ENCODE measurements at places on chromosomes 16 and 17. TPM values are rescaled to one million over a fixed set of nuclear protein-coding genes. Genes with fewer than 3 reads are reported as not detected.
A peak's percentile ranks its signal among the peaks of the same experiment; 100 is the strongest.

- DNase-seq, result no peak
- H3K4me1 ChIP-seq, result peaks cover 30% of the 10 kb centered on the region
- H3K27me3 ChIP-seq, result peaks cover 42% of the 10 kb centered on the region
- H3K27ac ChIP-seq, result peak overlapping the region; percentile 84
- H3K4me3 ChIP-seq, result peak overlapping the region; percentile 69
- no peaks in the 10 kb centered on the region for H3K36me3 ChIP-seq
These were observed 448 bp downstream of the MT1M start for GRCh38 chr16:56632848-56633365.

DNA sequence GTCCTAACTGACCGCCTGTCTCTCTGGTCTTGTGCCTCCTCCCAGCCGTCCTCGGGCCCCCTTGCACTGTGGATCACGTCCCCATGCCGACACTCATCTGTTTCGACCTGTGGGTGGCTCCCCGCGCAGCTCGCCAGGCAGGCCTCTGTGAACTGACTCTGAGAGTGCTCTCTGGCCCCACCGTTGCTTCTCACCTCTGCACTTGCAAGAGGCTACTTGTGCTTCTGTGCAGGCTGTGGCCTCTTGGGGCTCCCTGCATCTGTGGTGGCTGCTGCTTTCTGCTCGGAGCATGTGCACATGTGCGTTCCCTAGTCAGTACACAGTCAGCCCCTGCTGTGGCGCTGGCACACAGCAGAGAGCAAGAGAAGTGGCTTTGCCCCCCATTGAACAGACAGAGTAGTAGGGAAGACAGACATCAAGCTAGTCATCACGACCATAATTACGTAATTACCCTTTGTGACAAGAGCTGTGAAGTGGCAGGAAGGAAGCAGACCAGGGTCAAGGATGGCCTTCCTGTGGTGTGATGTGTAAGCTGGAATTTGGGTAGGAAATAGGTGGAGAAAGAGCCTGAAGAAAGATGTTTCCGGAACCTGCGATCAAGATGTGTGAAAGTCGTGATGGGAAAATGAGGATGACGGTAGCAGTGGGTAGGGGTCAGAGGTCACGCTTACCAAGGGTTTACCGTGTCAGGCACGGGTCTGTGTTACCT, 256.0 kb upstream of the CACNG5 start:
- H3K4me1 ChIP-seq, result peaks cover 28% of the 10 kb centered on the region
- H3K4me3 ChIP-seq, result no peak overlapping the region
- no peaks in the 10 kb centered on the region for H3K27me3 ChIP-seq

GRCh38 chr17:13385481-13385911, 216.2 kb downstream of the HS3ST3A1 start:
- no peak overlapping the region for H3K27ac ChIP-seq
- H3K27me3 ChIP-seq, result no peaks in the 10 kb centered on the region
- peaks cover 13% of the 10 kb centered on the region for H3K4me1 ChIP-seq
- H3K4me3 ChIP-seq, result no peak overlapping the region
- no peak for DNase-seq

GRCh38 chr16:62977876-62978275, 941.6 kb upstream of the CDH8 start:
- H3K27ac ChIP-seq, result no peak overlapping the region
- no peak overlapping the region for H3K4me3 ChIP-seq
- no peaks in the 10 kb centered on the region for H3K4me1 ChIP-seq
- H3K27me3 ChIP-seq, result no peaks in the 10 kb centered on the region
- H3K36me3 ChIP-seq, result no peaks in the 10 kb centered on the region
- DNase-seq, result no peak

GRCh38 chr17:60067871-60068270, 10.8 kb downstream of the HEATR6 start:
- no peak overlapping the region for H3K27ac ChIP-seq
- H3K4me1 ChIP-seq, result no peaks in the 10 kb centered on the region
- no peak for DNase-seq
- H3K36me3 ChIP-seq, result peaks cover 95% of the 10 kb centered on the region
- H3K27me3 ChIP-seq, result no peaks in the 10 kb centered on the region

DNA sequence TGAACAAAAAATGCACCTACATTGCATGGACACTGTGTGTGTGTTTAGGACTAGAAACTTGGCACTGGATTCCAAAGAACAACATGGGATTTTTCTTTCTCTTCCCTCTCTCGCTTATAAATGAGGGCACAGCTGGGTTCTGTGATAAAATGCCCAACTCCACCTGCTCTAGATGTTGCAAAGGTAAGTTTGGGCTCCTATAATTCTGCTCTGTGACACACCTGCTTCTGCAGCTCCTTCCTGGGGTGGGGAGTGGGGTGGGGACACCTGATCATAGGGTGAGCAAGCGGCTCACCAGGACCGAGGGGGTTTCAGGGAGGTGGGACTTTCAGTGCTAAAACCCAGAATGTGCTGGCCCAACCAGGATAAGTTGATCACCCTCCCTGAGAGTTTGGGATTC, 104.3 kb downstream of the AXIN2 start:
- peaks cover 21% of the 10 kb centered on the region for H3K4me1 ChIP-seq
- no peak overlapping the region for H3K4me3 ChIP-seq
- DNase-seq, result no peak

- no peaks in the 10 kb centered on the region for H3K27me3 ChIP-seq
- H3K4me3 ChIP-seq, result no peak overlapping the region
- no peak overlapping the region for H3K27ac ChIP-seq
- no peak for DNase-seq
- peaks cover 97% of the 10 kb centered on the region for H3K4me1 ChIP-seq
These were observed 20.1 kb downstream of the KANSL1 start for GRCh38 chr17:46173153-46173552.

GRCh38 chr17:79031996-79032875, 8.3 kb downstream of the C1QTNF1 start:
- H3K4me1 ChIP-seq, result peaks cover 83% of the 10 kb centered on the region
- no peaks in the 10 kb centered on the region for H3K27me3 ChIP-seq
- H3K36me3 ChIP-seq, result no peaks in the 10 kb centered on the region
- H3K4me3 ChIP-seq, result no peak overlapping the region

DNA sequence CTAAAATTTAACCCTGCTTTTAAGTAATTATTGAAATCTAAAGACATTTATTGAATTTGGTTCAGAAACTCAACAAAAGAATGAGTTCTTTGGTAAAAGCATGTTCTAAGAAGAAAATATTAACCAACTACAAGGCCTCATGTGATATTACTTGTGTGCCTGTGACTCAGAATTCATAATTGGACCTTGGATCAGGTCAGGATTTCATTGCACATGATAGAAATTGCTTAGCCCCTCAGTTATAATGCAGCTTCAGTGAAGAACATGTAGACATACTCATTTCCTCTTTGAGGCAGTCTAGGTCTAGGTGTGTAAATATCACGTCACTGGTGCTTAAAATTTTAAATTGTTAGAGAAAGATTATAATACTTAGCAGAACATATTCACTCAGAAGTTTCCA, 410.0 kb upstream of the SOX9 start:
- no peak for DNase-seq
- H3K27ac ChIP-seq, result no peak overlapping the region
- no peaks in the 10 kb centered on the region for H3K4me1 ChIP-seq
- no peaks in the 10 kb centered on the region for H3K27me3 ChIP-seq

GRCh38 chr16:65120831-65121721, 787 bp downstream of the CDH11 start:
- peak overlapping the region; percentile 86 for H3K27ac ChIP-seq
- H3K4me1 ChIP-seq, result peaks cover 43% of the 10 kb centered on the region
- peaks cover 56% of the 10 kb centered on the region for H3K27me3 ChIP-seq
- DNase-seq, result peak; percentile 20
- H3K4me3 ChIP-seq, result peak overlapping the region; percentile 77
- no peaks in the 10 kb centered on the region for H3K36me3 ChIP-seq

DNA sequence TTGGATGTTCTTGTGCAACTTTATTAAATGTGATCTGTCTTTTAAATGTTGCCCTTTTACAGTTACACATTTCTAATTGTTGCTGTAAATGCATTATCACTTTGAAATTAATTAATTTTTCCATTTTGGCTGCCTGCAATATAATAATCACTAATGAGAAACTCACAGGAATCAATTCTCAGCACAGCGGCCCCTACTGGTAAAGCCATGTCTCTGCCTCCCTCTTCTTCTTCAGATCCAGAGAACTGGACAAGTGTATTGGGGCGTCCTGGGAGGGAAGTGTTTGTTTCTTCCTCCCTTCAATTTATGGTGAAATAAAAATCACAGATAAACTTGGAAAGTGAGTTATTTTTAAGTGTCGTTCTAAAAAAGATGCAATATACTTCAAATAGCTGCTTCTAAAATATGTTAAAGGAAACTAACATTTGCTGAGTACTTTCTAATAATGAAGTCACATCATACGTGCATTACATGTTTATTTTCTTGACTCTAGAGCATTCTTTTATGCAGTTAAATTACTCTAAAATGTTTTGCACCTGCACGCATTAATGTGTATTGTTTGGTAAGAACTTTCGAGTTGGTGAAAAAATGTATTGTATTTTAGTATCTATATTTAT, 338.0 kb downstream of the WWOX start:
- no peaks in the 10 kb centered on the region for H3K27me3 ChIP-seq
- no peak overlapping the region for H3K4me3 ChIP-seq
- peaks cover 7% of the 10 kb centered on the region for H3K36me3 ChIP-seq
- no peak for DNase-seq

DNA sequence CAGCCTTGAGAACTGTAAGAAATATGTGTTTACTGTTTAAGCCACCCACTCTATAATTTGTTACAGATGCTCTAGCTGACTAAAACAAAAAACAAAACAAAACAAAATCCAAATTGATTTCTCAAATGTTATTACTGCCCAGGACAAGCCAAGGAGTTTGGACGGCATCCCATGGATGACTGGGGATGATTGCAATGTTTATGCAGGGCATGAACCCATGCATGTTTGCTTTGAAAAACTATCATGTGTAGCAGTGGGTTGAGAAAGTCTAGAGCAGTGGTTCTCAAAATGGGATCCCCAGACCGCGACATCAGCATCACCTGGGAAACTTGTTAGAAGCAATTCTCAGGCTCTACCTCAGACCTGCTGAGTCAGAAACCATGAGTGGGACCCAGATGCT, 223.2 kb upstream of the PSMD7 start:
- no peak overlapping the region for H3K4me3 ChIP-seq
- DNase-seq, result no peak
- H3K36me3 ChIP-seq, result no peaks in the 10 kb centered on the region
- H3K4me1 ChIP-seq, result no peaks in the 10 kb centered on the region

GRCh38 chr17:73135766-73136165, 29.0 kb upstream of the SSTR2 start:
- no peak for DNase-seq
- H3K27me3 ChIP-seq, result peaks cover 46% of the 10 kb centered on the region
- no peaks in the 10 kb centered on the region for H3K36me3 ChIP-seq
- H3K4me3 ChIP-seq, result no peak overlapping the region
- no peaks in the 10 kb centered on the region for H3K4me1 ChIP-seq

DNA sequence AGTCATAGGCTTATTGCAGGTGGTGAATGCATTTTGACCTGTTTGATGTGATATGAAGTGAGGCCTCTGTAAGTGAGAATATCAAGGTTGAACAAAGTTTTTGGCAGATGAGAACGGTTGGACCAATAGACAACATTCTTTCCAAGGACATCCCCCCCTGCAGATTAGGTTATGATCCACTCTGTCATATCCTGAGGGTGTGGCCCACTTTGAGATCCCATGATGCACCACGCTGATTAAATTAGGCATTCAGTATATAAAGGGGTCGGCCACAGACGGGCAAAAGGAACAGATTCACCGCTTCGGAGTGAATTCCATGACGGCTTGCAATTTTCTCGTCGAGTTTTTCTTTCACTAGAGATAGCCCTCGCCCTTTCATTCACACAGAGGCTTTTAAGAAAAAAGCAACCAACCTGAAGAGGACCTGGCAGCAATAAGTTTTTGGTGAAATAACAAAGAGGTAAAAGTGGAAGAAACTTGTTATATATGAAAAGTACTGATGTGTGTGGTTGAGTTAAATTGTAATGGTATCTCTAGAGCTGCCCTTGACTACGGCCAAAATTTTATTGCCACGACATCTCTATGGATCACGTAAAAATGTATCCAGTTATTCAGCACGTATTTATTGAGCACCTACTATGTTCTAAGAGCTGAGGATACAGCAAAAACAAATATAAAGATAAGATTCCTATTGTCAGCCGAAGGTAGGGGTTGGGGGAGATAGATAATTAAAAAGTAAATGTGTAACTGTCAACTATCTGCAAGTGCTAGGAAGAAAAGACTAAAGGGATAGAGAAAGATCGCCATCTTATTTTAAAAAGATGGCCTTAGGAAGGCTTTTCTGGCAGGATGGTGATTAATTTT, 1.7 kb upstream of the RBBP6 start:
- H3K4me3 ChIP-seq, result no peak overlapping the region
- H3K36me3 ChIP-seq, result no peaks in the 10 kb centered on the region
- H3K4me1 ChIP-seq, result peaks cover 41% of the 10 kb centered on the region
- no peak overlapping the region for H3K27ac ChIP-seq

GRCh38 chr17:797236-797840, 15.2 kb downstream of the MRM3 start:
- H3K36me3 ChIP-seq, result peaks cover 15% of the 10 kb centered on the region
- H3K4me3 ChIP-seq, result no peak overlapping the region
- H3K27ac ChIP-seq, result no peak overlapping the region
- H3K4me1 ChIP-seq, result peaks cover 16% of the 10 kb centered on the region
- no peak for DNase-seq

TBC1D3E gene
- not detected for total RNA-seq

LRRC45 gene
- total RNA-seq, result 4.3 TPM

KRTAP1-1 gene
- total RNA-seq, result not detected

FUS gene
- total RNA-seq, result 96.9 TPM

MMP28 gene
- 3.0 TPM for total RNA-seq

ST6GALNAC2 gene
- 4.3 TPM for total RNA-seq

C17orf50 gene
- not detected for total RNA-seq

SSTR5 gene
- total RNA-seq, result 22.6 TPM

FBXO39 gene
- total RNA-seq, result not detected

Measured in left ventricle myocardium inferior (tissue), 1 donor.